ENCODE measurements at places on chromosomes 12 and 14.

DNA sequence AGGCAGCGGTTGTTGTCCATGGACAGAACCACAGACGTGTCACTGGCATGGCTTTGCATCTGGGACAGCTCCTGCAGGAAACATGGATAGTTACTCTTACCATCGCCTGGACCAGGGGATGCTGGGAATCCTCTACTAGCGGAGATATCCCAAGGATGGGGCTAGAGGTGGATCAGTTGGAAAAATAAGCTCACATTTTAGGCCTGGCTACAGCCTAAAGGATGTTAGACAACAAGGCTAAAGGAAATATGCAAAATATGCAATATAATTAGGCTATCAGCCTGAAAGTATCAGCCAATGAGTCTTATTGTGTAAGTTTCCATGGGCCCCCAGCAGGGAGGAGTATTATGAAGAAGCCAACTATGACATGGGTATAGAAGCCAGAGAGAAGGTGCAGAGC is 5.0 kb downstream of the KRT76 start:
- no peak for DNase-seq

GRCh38 chr14:34749408-34749807 is 35.0 kb upstream of the CFL2 start:
- no peak for DNase-seq

GRCh38 chr14:99388286-99388685 is 92.4 kb downstream of the SETD3 start:
- no peak for DNase-seq

- no peak for DNase-seq
Measured at GRCh38 chr12:69816082-69816481, 8.9 kb upstream of the MYRFL start.

- DNase-seq, result no peak
Measured at GRCh38 chr12:130162267-130162666, at the start of gene FZD10. FZD10 (plus strand) TSS chr12:130162464; CDS start chr12:130162943, 479 bp downstream.

GRCh38 chr12:126430921-126431320 is 1365.7 kb downstream of the AACS start:
- DNase-seq, result no peak

DNA sequence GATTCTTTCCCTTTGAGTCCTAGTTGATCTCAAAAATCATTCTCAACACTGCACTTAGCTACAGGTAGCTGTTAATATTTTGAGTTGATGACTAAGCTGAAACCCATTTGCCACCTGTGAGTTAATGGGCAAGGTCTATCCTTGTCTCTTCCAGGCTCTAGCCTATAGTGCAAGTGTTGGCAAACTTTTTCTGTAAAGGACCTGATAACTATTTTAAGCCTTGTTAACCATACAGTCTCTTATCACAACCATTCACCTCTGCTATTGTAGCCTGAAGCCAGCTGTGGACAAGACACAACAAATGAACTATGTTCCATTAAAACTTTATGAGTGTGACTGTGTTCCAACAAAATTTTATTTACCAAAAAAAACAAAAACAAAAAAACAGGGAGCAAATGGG is 19.4 kb downstream of the RAP1B start:
- DNase-seq, result no peak

GRCh38 chr12:79826267-79827128 is 108.4 kb downstream of the PPP1R12A start:
- no peak for DNase-seq

DNA sequence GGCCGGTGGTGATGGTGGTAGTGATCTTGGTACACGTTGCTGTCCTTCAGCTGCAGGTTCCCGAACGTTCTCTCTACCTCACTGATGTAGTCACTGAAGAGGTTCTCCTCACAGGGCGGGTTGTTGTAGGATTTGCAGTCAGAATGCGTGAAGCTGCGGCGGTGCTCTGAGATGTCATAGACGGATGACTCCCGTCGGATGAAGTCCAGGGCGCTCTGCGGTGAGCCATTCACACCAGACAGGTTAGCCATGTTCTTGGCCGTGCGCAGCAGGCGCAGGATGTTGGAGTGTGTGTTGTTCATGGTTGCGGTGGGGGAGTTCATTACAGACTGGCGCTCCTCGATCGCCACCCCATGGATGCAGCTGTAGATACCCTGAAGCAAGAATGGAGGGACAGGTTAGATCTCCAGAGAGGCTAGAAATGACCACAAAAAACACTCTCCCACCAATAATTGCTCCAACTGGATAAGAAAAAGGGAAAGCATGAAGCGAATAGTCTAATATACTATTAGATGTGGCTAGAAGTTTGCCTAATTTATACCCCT is 367.8 kb downstream of the EMP1 start:
- DNase-seq, result no peak

DNA sequence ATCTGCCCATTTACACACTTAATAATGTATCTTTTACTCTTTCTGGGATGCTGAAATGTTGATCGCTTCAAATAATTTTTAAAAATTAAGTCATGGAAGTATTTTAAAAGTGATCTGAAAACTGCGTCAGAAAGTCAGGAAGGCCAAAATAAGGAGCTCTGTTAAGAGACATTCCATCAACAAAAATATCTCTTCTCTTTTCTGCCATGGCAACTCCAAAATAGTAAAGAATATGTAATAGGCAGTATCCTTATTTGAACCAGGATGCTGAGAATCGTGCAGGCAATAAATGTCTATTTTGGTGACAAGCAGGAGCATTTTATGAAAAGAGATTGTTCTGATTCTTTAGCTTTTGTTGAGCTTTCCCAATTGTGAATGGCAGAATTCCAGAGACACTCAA is 81.8 kb upstream of the PPP1R12A start:
- DNase-seq, result no peak

- no peak for DNase-seq
Measured at GRCh38 chr12:26028953-26029735, 70.7 kb downstream of the RASSF8 start.

All from DMS79 (cell line).